Smooth muscle cell of the umbilical artery (primary cell): ENCODE measurements at places on chromosomes 5 and 9. TPM values are rescaled to one million over a fixed set of nuclear protein-coding genes. Genes with fewer than 3 reads are reported as not detected.

CNTLN gene
- total RNA-seq: 8.9 and 10.2 TPM in 2 replicates

SPRY4 gene
- 11.3 TPM in 2 replicates for total RNA-seq

SMIM32 gene
- not detected in 2 replicates for total RNA-seq

HSPB3 gene
- 0.30 TPM in 1 of 2 replicates, not detected in the other for total RNA-seq

SECISBP2 gene
- 24.6 and 33.0 TPM in 2 replicates for total RNA-seq

MTAP gene
- total RNA-seq: 40.1 and 88.5 TPM in 2 replicates

TRIP13 gene
- 4.2 and 21.2 TPM in 2 replicates for total RNA-seq

PLAC8L1 gene
- total RNA-seq: 0.59 TPM in 1 of 2 replicates, not detected in the other

GDA gene
- not detected in 2 replicates for total RNA-seq

FOXD4L6 gene
- 0.30 and 0.37 TPM in 2 replicates for total RNA-seq

FCN2 gene
- total RNA-seq: not detected in 2 replicates

MEGF9 gene
- 6.5 and 7.4 TPM in 2 replicates for total RNA-seq

PPP3R2 gene
- not detected in 2 replicates for total RNA-seq

HTR1A gene
- total RNA-seq: not detected in 2 replicates

CCL27 gene
- 0.14 and 0.59 TPM in 2 replicates for total RNA-seq

EQTN gene
- not detected in 2 replicates for total RNA-seq

SLC4A9 gene
- total RNA-seq: not detected in 2 replicates

SPINK7 gene
- not detected in 2 replicates for total RNA-seq

LCN9 gene
- not detected in 2 replicates for total RNA-seq

SHISAL2B gene
- not detected in 2 replicates for total RNA-seq

CORO2A gene
- total RNA-seq: 0.30 and 0.37 TPM in 2 replicates
